ENCODE measurements at places on chromosomes 3 and 15.

DNA sequence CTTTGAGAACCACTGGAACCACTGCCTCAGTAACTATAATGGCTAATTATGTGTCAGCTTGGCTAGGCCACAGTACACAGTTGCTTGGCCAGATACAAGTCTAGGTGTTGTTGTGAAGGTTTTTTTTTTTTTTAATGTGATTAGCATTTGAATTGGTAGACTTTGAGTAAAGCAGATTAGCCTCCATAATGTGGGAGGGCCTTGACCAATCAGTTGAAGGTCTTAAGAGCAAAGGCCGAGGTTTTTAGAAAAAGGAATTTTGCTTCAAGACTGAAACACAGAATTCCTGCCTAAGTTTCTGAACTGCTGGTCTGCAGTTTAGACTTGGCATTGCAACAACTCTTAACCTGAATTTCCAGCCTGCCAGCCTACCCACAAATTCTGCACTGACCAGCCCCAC, 451.6 kb upstream of the AZI2 start:
- no peak for DNase-seq

GRCh38 chr3:134179508-134179907, 71.2 kb downstream of the RYK start:
- no peak for DNase-seq

DNA sequence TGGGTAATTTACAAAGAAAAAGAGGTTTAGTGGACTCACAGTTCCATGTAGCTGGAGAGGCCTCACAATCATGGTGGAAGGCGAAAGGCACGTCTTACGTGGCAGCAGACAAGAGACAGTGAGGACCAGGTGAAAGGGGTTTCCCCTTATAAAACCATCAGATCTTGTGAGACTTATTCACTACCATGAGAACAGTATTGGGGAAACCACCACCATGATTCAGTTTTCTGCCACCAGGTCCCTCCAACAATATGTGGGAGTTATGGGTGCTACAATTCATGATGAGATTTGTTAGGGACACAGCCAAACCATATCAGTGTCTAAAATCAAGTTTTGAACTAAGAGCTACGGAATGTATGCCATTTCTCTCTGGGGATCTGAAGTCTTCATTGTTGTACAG, 354.8 kb upstream of the C2CD4B start:
- no peak for DNase-seq

DNA sequence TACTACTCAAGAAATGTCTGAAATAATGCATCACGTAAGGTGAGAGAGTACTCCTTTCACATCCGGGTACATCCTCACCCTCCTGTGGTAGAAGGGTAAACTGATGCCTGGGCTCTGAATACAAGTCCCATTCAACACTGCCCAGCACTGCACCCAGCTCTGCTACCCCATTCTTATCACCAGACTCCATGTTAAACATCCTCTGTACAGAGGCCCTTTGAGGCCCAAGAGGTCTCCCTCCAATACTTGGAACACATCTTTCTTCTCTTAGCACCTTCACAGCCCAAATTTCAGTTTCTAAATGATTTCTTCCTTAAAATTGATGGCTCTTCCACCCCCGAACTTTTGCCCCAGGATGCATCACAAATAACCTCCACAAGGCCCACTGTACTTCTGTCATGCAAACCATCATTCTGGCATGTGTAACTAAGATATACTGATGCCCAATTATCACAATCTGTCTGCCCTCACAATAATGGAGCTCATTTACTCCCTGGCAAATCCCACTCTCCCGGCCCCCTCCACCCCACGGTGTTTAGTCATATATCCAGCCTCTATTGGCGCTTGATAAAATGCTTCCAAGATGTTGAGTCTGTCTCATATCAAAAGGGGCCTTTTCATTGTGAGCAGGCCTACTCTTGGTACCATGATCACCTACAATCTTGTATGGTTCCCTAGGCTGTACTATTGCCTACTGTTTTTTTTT, 12.6 kb upstream of the GPX1 start:
- no peak for DNase-seq

DNA sequence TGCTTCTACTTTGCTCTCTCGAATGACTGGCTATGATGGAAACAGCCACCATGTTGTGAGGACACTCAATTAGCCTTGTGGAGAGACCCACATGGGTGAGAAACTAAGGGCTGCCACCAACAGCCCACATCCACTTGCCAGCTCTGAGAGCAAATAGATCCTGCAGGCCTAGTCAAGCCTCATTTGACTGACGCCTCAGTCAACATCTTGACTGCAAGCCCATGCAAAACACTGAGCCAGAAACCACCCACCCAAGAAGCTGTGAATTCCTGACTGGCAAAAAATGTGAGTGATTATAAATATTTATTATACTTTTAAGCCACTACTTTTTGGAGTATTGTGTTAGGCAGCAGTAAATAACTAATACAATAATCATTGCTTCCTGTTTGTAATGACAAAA, 58.4 kb downstream of the NOX5 start:
- no peak for DNase-seq

Data from AG04449 (cell line).